ENCODE measurements at places on chromosomes 6 and 20.

GRCh38 chr6:90003069-90003795, 109.0 kb downstream of the GJA10 start:
- DNase-seq: no peak

DNA sequence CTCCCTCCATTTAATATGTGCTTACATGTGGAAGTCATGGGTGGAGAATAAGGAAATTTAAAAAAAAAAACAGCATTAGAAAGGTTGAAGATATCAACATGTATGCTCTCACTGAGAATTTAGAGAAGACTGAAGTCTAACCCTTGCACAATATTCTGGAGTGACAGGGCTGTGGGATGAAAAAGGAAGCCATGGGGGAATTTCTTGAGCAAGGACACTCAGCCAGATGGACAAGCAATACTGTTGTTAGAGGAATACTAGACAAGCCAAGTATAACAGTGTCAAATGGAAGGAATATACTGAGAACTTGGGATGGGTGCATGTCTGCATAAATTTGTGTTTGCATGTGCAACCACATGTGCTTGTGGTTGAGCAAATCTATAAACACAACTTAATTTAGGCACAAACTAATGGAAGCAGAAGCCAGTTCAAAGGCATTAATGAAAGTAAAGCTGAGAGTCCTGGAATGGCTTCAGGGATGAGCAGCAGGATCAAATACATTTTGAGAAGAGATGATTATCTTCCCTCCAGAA, 119.7 kb downstream of the ADGRB3 start:
- DNase-seq: no peak

GRCh38 chr6:156791320-156791850, 14.2 kb downstream of the ARID1B start:
- DNase-seq: no peak

- no peak for DNase-seq
These were observed 22.7 kb downstream of the CYP24A1 start for GRCh38 chr20:54151075-54151439.

DNA sequence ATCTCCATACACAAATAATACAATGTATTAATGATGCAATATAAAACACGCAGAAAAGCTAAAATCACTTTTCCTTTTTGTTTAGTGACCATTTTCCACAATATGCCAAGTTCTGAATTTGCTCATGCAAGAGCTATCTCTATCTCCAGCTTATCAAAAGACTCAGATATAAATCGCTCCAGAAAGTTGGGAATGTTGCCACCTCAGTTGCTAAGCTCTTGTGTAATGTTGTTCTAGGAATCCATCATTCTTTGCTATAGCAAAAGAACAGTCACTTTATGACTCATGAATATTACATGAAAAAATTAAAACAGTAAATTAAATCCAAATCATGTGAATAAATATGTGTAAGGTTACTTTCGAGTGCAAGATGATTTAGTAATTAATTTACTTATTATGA, 8.7 kb downstream of the PLAGL1 start:
- DNase-seq: no peak

- DNase-seq: no peak
These were observed 118.0 kb downstream of the ANKS1A start for GRCh38 chr6:35007016-35007415.

DNA sequence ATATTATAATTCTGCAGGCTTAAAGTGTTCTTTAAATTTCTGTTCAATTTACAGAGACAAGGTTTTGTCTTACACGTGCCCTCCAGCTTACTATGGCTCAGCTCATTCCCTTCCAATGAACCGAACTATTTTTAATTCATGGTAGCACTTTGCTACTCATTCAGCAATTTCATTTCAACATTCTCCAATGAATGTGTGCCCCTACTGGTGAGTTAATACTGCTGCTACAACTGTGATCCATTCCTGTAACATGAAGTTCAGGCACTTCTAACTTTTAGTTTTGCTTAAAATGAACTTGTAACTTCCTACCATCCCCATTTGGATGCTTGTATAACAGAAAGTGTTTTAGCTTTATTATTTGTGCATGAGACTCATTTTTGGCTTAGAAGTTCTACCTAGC, 99.7 kb downstream of the F13A1 start:
- no peak for DNase-seq

- peak; percentile 29 for DNase-seq
These were observed 42.6 kb downstream of the TTI1 start for GRCh38 chr20:37990571-37991151.

- no peak for DNase-seq
These were observed 141.2 kb upstream of the HCRTR2 start for GRCh38 chr6:55033016-55033546.

DNA sequence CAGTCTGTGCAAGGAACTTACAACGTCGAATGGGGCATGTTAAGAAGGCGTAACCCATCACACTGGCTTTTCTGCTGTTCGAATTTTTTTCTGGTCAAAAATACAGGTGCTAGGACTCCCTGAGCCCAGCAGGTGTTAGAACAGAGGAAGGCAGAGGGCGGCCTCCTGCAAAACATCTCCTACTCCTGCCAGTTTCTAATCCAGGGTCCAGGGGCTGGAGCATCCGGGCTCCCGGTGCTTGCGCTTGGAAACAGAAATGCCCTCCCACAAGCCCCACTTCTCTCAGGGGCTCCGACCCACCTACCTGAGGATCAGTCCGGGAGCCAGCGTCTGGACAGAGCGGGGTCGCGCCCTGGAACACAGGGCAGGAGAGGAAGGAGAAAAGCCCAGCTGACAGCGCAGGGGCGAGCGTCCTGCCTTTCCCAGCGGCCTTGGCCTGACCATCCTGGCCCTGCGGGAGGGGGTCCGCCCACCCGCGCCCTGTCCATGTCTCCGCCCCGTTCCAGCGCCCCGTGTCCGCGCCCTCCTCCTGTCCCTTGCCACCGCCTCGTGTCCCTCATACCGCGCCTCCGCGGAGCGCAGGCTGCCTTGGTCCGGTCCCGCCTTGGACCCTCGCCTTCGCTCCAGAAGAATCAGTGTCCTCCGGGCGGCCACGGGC, 14.8 kb upstream of the LPA start:
- no peak for DNase-seq

- no peak for DNase-seq
These were observed 21.4 kb downstream of the EDEM2 start for GRCh38 chr20:35125753-35126152.

GRCh38 chr6:4698901-4699659, 77.1 kb upstream of the CDYL start:
- DNase-seq: no peak

- DNase-seq: no peak
These were observed 106.0 kb downstream of the PRIM2 start for GRCh38 chr6:57423468-57423867.

DNA sequence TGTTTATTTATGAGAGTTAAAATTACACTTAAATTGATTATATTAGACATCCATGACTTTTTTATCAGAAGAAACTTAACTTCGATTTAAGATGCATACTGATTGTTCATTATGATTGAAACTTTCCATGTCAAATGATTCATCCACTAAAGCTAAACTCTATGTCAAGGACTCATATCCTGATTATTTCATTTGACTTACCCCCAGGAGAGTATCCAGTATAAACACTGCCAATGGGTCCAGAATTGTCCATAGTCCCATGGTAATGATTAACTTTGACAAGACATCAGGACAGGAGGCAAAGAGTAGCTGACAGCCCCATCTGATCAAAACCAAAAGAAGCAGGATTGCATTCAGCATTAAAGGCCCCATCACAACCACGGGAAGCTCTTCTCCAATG, 709.9 kb downstream of the TFAP2A start:
- no peak for DNase-seq

GRCh38 chr6:95094751-95095663, 482.3 kb upstream of the MANEA start:
- no peak for DNase-seq

DNA sequence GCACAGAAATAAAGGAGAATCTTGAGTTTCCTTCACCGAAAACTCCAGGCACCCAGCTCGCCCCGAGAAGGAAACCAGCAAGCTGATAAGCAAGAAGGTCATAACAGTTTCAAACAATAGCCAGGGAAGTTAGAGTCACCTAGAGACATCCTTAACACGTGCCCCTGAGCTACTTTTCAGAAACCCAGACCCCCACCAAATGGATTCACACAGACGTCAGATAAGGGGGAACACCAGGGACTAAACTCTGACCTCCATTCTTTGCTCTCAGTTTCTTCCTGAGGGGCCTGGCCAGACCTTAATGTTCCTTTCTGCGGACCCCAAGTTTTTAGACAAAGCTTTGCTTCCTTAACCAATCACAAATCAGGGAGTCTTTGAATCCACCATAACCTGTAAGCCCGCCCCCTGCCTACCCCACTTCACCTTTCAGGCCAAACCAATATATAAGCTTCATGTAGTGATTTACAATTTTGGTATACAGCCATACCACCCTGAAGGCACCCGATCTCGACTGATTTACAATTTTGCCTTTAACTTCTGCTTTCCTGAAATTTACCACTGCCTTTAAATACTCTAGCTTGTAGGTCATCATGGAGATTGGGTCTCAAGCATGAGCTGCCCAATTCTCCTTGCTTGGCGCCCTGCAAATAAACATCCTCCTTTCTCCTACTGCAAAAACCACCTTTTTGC, 11.7 kb downstream of the SOD2 start:
- no peak for DNase-seq

- no peak for DNase-seq
These were observed 365.8 kb upstream of the HSF2 start for GRCh38 chr6:122033564-122034181.

DNA sequence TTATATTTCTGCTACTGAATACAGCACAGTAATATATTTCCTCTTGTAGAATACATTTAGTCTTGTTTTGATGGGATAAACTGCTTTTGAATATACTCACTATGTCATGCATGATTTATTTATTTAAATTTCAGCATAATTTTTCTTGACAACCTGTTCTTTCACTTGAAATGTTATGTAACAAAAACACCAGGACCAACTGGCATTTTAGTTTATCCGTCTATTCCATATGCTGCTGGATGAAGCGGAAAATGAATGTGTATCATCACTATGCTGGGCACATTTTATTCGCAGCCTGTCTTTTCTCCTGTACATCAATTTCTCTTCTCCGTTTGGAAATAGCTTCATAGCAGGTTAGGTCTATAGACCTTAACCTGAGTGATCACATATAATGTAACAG, 206.8 kb upstream of the PLCB4 start:
- no peak for DNase-seq

- DNase-seq: no peak
These were observed 2.7 kb downstream of the COL21A1 start for GRCh38 chr6:56244528-56245253.

GRCh38 chr6:111711984-111712752, 106.5 kb upstream of the TRAF3IP2 start:
- no peak for DNase-seq

GRCh38 chr6:7669742-7670141, 56.2 kb upstream of the BMP6 start:
- no peak for DNase-seq

DNA sequence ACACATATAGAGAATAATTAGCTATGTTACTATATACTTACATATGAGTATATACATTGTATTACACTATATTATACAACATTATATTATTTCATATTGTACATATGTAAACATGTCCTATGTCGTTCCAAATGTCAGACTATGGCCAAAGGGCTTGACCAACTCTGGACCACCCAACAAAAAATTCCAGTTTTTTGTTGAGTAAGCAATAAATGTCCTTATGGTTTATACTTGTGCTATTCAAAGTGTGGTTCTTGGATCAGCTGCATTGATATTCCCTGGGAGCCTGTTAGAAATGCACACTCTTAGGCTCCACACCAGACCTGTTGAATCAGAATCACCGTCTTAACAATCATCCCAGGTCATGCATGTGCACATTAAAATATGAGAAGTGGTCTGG, 225.4 kb upstream of the ZFP64 start:
- no peak for DNase-seq

- no peak for DNase-seq
These were observed 88.2 kb downstream of the PREX1 start for GRCh38 chr20:48739395-48740291.

GRCh38 chr20:17523326-17523725, 7.9 kb downstream of the BFSP1 start:
- no peak for DNase-seq

GRCh38 chr6:150550244-150550643, 49.4 kb upstream of the PLEKHG1 start:
- DNase-seq: no peak

GRCh38 chr6:122609881-122610689, at the start of gene PKIB:
Gene PKIB, plus strand, starts transcription at chr6:122610405. Its CDS starts 107,390 bp downstream, at chr6:122717795.
- DNase-seq: peak; percentile 24

DNA sequence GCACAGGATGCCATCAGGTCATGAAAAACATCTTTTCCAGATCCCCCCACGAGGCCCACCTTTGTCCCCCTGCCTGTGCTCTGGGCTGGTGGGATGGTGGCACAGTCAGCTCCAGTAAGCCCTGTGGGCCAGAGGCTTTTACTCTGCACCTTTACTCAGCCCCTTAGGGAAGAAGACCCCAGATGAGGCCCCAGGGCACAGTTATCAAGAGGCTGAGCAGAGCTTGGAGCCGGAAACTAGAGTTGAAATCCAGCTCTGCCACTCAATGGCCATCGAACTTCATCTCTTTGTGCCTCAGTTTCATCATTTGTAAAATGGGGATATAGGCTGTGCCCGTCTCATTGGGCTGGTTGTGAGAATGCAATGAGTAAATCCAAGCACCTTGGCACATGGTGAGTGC, 81.7 kb upstream of the TOX2 start:
- no peak for DNase-seq

GRCh38 chr6:120498711-120499110, 835.6 kb downstream of the TBC1D32 start:
- DNase-seq: no peak

All from activated CD8-positive, alpha-beta memory T cell treated with anti-CD3 and anti-CD28 coated beads for 1 hour (primary cell).